Spinal cord (tissue), 10 donors: ENCODE measurements at places on chromosomes 5 and 9.

GRCh38 chr5:146130440-146131045 lies 25.2 kb upstream of the PLAC8L1 start:
- peak; percentile 26 for DNase-seq

GRCh38 chr9:71729816-71730526 lies 38.3 kb downstream of the CEMIP2 start:
- no peak for DNase-seq

DNA sequence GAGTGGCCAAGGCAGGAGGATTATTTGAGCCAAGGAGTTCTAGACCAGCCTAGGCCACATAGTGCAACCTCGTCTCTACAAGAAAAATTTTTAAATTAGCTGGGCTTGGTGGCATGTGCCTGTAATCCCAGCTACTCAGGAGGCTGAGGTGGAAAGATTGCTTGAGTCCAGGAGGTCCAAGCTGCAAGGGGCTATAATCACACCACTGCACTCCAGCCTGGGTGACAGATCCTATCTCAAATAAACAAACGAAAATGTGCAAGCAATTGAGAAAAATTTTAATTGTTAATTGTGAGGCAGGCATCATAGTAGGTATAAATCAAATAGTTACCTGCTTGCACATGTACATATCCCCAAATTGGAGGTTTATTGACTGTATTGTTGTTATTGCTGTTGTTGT lies 15.3 kb downstream of the ALDH7A1 start:
- DNase-seq, result no peak

- no peak for DNase-seq
These were observed 93.2 kb upstream of the ADAMTS16 start for GRCh38 chr5:5046680-5047502.

DNA sequence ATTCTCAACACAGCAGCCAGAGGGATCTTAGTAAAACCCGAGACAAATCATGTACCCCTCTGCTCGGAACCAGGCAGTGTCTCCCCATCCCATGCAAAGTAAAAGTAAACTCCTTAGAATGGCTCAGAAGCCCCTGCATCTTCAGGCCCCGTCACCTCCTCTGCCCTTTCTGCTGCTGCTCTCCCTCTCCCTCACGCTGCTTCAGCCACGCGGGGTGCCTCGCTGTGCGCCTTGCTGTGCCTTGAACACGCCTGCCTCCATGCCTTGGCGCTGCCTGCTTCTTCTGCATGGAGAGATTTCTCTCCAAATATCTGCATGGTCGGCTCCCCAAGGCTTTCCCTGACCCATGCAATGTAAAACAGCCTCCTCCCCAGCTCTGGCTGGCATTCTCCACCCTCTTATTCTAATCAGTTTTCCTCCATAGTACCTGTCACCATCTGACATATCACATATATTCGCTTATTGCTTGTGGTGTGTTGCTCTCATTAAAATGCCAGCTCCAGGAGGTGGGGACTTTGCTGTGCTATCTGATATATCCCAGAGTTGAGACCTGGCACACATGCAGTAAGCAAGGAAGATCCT lies 8.0 kb downstream of the GPRIN1 start:
- DNase-seq, result no peak

DNA sequence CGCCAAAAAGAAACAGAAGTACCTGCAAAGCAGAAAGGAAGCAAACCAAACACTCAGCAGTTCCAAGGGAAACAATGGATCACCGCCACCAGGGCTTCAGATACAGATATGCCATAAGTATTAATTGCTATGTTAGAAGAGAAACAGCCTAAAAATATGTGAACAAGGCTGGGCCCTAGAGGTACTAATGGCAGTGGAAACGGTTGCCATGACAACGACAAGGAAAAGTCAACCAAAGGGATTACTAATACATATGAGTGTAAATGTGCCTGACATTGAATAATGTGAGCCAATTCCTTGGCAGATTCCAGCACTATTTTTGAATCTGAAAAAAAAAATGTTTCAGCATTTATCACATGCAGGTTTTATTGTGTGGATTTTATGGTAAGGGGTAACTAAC lies 75.0 kb downstream of the CAVIN4 start:
- DNase-seq, result no peak

- no peak for DNase-seq
These were observed 144.6 kb upstream of the OTULINL start for GRCh38 chr5:14436801-14437542.

- no peak for DNase-seq
These were observed 94.5 kb upstream of the PPP1R2B start for GRCh38 chr5:156755421-156756087.

GRCh38 chr9:111320631-111321030 lies 9.4 kb downstream of the OR2K2 start:
- DNase-seq, result no peak

GRCh38 chr9:70441622-70442021 lies 27.2 kb upstream of the KLF9 start:
- DNase-seq, result no peak

GRCh38 chr9:920927-921326 lies 55.5 kb upstream of the DMRT3 start:
- no peak for DNase-seq

- DNase-seq, result no peak
These were observed 115.7 kb downstream of the SUSD1 start for GRCh38 chr9:112059145-112059965.

- DNase-seq, result no peak
These were observed 170.6 kb downstream of the RAB3C start for GRCh38 chr5:58753446-58753845.

DNA sequence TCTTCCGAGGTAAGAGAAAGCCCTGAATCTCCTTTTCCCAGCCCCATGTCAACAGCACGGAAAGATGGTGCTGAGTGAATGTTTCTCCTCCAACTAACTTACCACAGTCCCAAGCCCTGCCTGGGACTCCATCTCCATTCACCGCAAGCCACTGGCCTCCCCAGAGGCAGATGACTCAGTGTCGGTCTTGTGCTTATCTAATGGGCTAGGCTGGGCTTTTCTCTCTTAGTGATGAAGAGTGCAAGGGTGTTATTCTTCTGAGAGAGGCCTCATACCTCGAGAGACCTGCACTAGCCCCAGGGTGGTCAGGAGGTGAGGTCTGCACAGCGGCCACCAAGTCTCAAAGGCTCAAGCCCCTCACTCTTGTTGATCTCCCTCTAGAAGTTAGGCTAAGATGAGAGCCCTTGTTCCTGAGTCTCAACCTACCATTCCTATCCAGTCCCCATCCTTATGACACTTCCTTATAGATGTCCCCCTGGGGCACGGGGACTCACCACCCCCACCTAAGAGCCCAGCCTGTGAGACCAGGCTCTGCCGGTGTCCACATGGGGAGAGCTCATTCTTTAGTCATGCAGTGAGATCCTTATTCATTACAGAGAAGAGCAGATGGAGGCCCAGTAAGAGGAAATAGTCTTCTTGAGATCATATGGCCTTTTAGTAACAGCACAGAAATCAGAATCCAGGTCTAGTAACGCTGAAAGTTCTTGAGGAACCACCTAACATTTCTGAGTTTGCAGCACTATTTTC lies 127.0 kb downstream of the SAXO1 start:
- DNase-seq, result no peak

DNA sequence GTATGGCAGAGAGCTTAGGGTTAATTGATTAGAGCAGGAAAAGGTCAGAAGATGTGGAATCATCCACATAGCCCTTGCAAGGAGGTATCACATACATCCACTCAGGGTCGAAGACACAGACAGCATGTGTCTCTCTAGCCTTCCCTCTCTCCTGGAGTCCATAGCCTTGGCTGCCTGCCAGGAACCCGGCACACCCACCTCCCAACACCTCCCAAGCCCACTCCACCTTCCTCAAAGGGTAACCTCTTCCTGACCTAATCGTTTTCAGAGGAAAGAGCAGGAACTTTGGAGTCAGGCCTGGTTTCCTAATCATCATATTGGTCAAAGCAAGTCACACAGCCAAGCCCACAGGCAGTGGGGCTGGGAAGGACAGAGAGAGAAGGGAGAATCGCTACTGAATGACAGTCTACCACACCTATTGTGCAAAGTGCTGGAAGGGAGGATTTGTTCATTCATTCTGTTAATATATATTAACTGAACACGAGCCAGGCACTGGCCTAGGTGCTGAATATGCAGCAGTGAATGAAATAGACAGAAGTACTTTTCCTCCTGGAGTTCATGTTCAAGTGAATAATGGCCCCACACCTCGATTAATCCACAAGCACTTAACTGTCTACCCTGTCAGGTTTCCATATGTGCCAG lies 107.8 kb downstream of the KCNIP1 start:
- no peak for DNase-seq

GRCh38 chr9:136225748-136226679 lies 19.6 kb downstream of the QSOX2 start:
- no peak for DNase-seq

DNA sequence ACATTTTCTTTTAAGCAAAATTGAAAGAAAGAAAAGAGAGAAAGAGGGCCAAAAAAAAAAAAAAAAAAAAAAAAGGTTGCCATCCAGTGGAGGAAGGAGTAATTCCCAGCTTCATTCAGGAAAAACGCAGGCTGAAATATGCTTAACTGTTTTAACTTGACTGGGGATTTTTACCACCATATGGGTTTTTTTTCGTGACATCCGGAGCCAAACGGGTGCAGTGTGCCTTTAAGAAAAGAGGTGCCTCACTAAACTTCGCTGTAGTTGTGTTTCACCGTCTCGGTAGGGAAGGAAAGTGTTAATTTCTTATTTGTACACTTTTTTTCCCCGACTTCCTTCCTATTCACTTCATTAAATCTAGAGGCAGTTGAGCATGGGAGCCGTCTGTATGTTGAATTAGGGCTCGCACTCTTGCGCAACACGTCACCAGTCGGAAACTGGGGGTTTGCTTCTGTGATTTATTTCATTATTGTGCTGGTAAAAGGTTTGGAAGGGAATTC lies 143.0 kb downstream of the SMARCA2 start:
- peak; percentile 87 for DNase-seq

GRCh38 chr5:97979740-97980139 lies 793.7 kb upstream of the RGMB start:
- DNase-seq, result peak; percentile 15

DNA sequence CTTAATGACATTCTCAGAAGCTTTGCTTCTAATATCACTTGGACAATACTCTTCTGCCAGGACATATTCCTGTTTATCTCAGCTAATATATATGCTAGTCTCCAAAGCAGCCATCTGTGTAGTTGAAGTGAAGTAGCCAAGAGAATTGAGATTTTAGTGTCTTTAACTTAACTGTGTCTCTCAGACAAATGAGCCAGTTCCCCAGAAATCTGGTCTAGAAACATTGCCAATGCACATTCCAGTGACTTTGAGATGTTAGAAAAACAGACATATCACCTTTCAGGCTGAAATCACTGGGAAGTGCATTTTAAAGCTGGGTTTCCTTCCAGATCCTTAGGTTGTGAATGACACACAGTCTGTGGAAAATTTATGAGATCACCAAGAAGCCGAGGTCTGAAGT lies 114.6 kb downstream of the MTX3 start:
- DNase-seq, result peak; percentile 66

DNA sequence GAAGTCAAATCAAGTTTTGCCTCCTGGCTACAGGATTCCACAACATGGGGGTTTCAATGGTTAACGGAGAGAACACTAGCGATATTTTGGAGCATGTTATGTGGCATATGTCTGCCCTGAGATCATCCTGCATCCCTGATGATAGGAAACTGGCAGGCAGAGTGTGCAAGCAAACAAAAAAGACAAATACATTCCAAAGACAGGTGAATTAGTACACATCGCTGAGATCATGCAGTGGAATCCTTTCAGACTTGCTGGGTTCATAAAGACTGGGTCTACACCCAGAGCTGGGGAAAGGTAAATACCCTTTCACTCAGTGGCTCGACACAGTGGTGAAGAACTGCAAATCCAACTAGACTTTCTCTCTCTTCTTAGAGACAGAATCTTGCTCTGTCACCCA lies 286.5 kb downstream of the EFNA5 start:
- DNase-seq, result no peak

DNA sequence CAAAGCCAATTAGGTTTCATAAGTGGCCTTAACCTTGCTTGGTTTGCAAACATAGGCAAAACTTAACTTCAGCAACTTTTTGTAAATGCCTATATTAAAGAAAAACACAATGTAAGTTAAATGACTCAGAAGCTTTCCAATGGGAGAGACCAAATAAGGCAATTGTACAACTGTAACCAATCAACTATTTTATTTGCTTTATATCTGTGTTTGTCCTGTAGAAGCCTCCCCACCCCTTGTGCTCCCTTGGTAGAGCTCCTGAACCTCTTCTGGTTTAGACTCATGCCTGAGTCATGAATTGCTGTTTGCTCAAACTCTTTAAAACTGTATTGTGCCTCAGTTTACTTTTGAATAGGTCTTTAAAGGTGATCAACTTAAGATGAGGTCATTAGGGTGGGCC lies 3.0 kb upstream of the C1QTNF3 start:
- no peak for DNase-seq

GRCh38 chr9:92990461-92990860 lies 43.1 kb downstream of the FGD3 start:
- DNase-seq, result no peak

DNA sequence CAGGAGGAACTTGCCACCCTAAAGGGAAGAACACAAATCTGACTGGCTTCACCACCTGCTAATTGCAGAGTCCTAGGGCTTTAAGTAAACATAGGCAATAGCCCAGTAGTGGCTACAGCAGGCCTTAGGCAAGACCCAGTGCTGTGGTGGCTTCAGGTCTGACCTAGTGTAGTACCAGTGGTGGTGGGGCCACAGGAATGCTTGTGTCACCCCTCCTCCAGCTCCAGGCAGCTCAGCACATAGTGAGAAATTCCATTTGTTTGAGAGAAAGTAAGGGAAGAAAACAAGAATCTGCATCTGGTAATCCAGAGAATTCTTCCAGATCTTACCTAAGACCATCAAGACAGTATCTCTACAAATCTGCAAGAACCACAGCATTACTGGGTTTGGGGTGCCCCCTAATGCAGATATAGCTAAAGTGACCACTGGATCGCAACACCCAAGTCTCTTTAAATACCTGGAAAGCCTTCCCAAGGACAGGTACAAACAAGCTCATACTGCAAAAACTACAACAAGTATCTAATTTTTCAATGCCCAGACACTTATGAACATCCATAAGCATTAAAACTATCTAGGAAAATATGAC lies 102.6 kb upstream of the TRPM3 start:
- DNase-seq, result peak; percentile 43

DNA sequence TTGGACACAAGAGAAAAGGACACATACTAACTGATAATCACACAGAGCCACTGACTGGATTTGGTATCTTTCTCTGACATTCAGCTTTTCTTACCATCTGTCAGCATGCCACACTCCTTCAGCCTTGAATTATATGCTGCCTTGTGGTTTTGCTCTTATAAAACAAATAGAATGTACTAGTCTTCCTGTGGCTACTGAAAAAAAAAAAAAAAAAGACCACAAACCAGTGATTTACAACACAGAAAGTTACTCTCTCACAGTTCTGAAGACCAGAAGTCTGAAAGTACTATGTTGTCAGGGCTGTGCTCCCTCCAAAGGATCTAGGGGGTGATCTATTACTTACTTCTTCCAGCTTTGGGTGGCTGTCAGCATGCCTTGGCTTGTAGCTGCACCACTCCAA lies 82.3 kb downstream of the THBS4 start:
- DNase-seq, result no peak

GRCh38 chr9:79663878-79664277 lies 92.1 kb downstream of the TLE4 start:
- DNase-seq, result no peak

GRCh38 chr9:122827761-122828093 lies 661 bp downstream of the PDCL start:
- no peak for DNase-seq
